ENCODE measurements at places on chromosomes 7 and 10.
A peak's percentile ranks its signal among the peaks of the same experiment; 100 is the strongest.

- DNase-seq, result no peak
These were observed 1.6 kb downstream of the HTR7 start for GRCh38 chr10:90856261-90856660.

DNA sequence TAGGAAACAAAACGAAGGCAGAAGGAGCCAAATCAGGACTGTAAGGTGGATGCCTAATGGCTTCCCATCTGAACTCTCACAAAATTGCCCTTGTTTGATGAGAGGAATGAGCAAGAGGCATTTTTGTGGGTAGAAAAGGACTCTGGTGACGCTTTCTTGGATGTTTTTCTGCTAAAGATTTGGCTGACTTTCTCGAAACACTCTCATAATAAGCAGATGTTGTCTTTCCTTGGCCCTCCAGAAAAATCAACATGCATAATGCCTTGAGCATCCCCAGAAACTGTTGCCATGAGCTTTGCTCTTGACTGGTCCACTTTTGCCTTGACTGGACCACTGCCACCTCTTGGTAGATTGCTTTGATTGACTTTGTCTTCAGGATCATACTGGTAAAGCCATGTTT lies 13.5 kb downstream of the PTPN12 start:
- DNase-seq, result no peak

DNA sequence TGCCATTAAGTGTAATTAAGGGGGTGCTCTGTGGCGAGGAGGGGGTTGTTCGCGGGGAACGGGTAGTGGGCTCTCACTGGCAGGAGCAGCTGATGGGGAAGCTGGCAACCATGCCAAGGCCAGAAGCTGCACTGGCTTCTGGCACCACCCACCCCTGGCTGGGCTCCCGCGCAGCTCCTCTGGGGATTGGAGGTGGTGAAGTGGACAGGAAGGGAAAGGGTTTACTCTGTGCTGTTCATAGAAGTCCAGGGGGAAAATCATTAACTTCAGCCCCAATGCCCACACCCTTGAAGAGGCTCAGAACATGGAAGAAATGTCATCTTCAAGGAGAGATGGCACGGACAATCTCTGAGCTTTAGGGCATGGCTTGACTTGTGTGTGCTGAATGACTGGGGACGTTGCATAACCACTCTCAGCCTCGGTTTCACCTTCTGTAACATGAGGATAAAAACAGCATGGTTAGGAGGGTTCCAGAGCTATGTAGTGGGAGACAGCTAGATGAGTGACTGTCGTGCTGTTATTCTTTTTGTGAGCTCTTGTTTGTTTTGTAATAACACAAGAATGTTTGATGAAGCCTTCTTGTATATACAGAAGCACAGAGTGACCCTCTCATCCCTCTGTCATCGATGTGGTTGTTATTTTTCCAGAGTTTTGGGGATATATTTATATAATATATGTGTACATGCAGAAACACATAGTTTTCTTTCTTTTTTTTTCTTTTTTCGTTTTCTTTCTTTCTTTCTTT lies 29.9 kb downstream of the KAZALD1 start:
- DNase-seq, result no peak

- peak; percentile 44 for DNase-seq
These were observed 251.0 kb downstream of the NSUN6 start for GRCh38 chr10:18400201-18400905.

DNA sequence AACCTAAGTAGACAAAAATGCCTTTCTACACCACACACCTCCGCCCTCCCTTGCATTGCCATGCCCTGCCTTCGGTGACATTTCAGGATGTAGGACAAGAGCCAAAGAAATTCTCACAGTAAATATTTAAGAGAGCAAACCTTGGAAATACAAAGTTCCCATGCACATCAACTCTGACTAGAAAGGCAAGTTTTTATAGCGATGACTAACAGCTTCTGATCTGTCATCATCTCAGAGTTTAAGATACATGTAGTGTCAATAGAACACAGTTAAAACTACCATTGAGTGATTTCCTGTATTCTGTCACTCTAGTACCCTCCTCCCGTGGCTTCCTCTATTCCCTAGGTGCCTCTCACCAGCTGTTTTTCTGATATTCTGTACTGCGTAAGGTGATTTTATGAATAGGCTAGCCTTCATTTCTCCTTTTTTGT lies 20.7 kb downstream of the SLC16A9 start:
- DNase-seq, result no peak

DNA sequence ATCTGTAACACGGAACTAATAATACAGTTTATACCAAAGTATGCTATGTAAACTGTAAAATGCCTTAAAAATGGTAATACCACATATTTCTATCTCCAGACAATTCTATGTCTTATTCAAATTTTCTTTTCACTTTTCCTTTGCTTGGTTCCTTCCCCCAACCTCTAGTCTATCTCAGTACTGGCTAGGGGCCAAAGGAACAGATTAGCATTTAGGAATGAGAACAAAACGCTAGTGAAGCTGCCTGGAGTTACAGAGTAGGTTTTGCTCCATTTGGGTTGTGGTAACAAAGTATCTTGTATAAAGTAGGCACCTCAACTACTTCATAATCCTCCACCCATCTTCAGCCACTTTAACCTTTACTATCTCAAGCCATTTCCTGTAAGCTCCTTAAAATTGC lies 94.1 kb downstream of the HBP1 start:
- no peak for DNase-seq

DNA sequence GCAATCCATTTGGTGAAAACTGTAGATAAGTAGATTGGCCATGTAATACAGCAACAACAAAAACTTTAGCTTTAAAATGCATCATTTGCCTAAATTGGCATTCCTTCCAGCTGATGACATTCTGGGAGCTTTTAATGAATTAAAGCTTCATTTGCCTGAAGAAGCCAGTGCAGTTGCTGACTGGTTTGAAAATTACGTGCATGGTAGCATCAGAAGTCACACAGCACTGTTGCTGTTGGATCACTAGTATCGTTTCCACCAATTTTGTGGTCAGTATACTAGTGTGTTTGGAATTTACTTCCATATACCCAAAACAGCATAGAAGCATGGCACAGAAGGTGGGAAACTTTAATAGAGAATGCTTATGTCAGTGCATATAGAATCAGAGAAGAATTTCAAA lies 194.9 kb downstream of the ETV1 start:
- DNase-seq, result no peak

DNA sequence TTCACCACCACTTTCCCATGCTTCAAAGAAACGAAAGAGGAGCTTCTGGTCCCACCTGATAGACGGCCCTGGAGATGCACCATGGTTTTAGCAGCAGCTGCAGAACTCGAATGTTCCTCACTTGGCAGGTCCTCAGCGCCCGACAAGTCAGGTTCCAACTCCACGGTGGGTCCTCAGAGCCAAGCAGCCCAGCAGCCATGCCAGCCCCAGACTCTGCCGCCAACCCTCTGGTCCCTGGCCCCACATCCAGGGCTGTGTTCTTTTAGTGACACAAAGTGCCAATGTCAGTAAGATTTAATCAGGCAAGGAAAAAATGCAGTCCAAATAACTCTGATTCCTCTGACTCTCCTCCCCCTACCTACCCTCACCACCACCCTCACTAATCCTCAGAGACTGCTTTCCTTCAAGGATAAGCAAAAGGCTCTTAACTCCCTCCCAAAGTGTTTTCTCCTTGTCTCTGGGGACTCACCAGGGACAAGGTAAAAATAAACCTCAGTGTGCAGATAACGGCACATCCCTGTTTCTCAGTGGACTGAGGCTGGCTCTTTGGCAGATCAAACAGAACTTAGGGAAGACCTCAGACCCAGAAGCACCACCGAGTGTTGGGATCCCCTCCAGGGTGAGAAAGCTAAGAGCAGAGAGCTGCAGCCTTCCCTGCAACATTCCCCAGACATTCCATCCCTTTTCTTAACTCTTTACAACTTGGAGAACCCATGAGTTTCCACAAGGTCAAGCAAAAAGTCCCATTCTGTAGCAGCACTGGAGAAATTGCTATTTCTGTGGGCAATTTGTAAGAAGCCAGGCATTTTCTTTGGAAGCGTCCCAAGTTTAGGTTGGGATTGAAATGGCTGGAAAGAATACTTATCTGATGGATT lies 358.9 kb downstream of the FRMD4A start:
- no peak for DNase-seq

DNA sequence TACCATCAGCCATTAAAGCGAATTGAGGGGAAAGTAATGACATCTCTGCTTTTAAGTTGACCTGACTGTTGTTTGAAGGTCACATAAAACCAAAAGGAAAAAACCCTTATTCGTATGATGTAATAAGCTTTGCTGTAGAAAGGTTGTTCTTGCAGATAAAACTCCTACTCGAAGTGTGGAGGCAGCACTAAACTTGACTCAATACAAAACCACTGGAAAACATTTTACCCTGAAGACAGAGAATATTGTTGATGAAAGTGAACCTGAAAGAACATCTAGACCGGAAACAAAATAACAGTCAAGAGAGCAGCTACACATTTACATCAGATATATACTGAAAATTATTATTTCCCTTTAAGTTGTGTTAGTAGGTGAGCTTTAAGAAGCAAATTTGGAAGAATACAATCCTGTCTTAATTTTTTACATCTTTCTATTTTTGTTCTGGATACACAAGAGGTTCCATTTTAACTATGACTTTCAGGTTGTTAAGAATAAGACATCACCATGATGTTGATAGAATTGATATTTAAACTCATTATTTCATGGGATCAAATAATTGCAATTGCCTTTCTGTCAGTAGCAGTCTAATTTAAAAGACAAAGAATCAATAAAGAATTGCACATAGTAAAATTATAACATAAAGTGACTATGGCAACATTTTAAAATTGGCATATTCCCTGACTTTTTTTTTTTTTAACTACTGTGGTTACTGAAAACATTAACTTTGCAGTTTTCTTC lies 6.4 kb downstream of the ETV1 start:
- no peak for DNase-seq

- no peak for DNase-seq
These were observed 113.0 kb downstream of the DOCK1 start for GRCh38 chr10:127018298-127018650.

DNA sequence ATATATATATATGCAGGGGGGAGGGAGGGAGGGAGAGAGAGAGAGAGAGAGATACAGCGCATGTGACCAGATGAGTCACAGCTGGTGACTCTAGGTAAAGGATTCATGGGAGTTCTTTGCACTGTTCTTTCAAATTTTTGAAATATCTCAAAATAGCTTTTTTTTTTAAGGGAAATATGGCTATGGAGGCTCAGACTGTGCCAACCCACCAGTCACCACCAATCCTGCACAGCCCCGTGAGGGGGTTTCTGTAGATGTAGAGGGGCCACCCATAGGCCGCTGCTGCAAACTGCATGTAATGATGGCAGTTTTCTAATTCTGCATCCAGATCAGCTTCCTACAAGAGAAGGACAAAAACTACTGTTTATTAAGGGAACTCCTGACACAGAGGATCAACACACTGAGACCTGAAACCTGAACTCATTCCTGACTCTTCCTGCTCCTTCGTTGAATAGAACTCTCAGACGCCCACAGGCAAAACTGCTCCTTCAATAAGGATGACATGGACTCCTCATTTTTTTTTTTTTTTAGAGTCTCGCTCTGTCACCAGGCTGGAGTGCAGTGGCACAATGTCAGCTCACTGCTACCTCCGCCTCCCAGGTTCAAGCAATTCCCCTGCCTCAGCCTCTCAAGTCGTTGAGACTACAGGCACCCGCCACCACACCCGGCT lies 17.3 kb downstream of the DAGLB start:
- DNase-seq, result no peak

DNA sequence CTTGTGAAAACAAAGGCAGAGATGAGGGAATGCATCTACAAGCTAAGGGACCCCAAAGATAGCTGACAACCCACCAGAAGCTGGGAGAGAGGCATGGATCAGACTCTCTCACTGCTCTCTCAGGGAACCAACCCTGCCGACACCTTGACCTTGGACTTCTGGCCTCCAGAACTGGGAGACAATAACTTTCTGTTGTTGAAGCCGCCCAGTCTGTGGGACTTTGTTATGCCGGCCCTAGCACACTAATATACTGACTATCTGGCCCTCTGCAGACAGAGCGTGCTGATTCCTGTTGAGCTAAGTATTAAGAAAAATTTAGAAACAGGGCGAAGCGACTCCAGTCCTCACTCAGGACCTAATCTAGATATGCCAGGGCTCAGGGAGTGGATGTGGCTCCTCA lies 144.3 kb upstream of the TCF7L2 start:
- no peak for DNase-seq

DNA sequence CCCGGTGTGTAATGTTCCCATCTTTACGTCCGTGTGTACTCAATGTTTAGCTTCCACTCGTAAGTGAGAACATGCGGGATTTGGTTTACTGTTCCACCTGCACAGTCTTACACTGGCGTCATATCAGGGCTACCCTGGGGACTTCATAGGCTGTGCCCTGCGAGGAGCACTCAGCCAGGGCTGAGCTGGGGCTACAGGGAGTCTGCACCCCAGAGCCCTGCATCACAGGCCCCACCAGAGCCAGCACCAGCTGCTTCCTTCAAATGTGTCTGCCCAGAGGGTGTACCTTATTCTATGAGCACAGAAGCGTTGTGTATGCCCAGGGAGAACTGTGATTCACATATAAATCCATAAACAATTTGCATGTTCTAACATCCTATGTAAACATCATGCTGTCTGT lies 277.1 kb downstream of the TCERG1L start:
- no peak for DNase-seq

GRCh38 chr10:130770018-130770630 lies 541.4 kb downstream of the TCERG1L start:
- DNase-seq, result no peak

DNA sequence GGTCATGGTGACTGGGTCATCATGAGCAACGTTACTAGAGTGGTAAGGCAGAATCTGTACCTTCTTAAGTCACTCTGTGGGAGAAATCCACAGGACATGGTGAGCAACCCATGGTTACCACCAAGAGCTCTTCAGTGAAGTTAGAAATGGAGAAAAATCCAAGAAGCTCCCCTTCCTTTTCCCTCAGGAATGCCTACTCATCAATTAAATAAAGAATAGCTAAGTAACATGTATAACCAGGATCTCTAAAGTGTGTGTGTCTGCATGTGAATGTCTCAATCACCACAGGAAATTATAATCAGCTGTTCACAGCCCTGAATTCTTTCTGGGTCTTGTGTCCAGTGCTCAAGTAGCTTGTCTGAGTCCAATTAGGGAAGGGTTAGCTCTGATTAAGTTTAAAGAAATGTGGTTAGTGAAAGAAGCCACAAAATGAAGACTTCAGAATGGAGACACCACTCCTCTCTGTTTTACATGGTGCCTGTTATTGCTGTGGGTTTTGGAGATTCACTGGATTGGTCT lies 73.2 kb downstream of the SEM1 start:
- DNase-seq, result no peak

DNA sequence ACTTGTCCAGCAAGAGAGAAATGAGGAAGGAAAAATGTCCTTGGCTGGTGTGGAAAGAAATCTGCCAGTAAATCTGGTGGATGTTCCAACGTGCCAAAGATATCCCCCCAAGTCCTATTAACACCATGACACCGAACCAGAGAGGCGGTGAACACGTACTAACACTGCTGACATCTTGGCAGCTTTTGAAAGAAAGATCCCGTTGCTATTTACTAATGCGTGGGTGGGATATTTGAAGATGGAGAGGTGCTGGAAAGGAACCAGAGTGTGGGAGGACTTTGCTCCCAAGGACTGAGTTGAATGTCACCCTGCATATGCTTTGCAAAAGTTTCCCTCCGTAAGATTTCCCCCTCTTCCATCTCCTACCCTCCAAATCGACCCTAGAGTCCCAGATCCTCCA lies 7.9 kb downstream of the CCDC3 start:
- no peak for DNase-seq

GRCh38 chr10:75208181-75208580 lies 2.4 kb upstream of the VDAC2 start:
- no peak for DNase-seq

- DNase-seq, result no peak
These were observed 403 bp downstream of the CDK6 start for GRCh38 chr7:92835851-92836488.

Measured in right renal cortex interstitium (tissue), 3 donors.